CD8-positive, alpha-beta memory T cell (primary cell): ENCODE measurements at places on chromosomes 3 and 15.

GRCh38 chr3:84140631-84141030, 818.2 kb upstream of the CADM2 start:
- no peak for DNase-seq

DNA sequence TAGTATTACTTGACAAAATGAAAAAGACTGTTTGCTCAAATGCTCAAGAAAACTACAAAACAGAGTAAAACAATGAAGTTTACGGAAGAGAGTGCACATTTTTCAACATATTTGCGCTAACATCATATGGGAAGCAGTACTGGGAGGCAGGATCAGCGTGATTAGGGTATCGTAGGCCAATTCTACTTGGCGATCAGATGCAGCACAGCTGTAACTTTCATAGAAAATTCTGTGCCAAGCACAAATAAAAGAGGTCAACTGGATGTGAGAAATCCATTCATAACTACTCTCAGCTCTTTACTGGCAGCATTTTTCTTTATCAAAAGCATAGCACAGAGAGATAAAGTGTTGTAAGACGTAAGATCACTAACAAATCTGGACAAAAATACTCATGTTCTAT, 1196.3 kb upstream of the GBE1 start:
- DNase-seq = no peak

DNA sequence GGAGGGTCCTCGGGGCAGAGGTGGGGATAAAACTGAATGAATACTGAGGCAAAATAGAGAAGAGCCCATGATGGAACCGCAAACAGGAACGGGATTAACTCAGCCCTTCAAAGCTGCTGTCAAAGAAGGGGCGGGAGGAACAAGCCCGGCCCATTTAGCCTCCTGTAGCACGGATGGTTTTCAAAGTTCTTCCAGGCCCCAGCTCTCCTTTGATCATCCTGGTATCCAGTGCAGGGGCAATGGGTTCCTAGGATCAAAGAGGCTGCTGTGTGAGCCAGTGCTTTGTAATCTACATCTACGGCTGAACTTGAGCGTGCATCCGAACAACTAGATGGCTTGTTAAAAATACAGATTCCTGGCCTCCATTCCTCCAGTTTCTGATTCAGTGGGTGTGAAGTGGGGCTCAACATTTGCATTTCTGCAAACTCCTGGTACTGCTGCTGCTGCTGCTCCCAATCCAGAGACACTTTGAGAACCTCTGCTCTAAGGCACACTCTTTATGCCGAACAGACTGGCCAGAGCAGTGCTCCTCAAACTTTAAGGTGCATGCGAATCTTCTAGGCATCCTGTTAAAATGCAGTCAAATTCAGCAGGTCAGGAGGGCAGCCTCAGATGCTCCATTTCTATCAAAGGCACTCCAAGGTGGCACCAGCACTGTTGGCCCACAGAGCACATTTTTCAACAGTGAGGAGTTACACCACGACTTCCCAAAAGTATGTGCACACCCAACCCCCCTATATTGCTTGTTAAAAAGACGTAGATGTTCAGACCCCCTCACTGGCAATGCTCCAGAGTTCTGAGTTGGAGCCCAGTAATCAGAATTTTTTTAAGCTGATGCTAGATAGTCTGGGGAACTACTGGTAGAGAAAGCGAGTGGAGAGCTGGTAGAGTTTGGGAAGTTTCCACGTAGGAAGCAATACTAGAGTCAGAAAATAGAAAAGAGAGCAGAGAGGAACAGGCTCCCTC, 5.6 kb downstream of the GALNT15 start:
- DNase-seq = no peak

- DNase-seq = no peak
Observed at GRCh38 chr3:105805404-105805803, 63.4 kb downstream of the CBLB start.

GRCh38 chr15:70778258-70779076, 15.1 kb upstream of the UACA start:
- DNase-seq = no peak

- no peak for DNase-seq
Observed at GRCh38 chr3:6540981-6541380, 319.9 kb upstream of the GRM7 start.

- DNase-seq = no peak
Observed at GRCh38 chr3:115758076-115758763, 134.9 kb downstream of the GAP43 start.

DNA sequence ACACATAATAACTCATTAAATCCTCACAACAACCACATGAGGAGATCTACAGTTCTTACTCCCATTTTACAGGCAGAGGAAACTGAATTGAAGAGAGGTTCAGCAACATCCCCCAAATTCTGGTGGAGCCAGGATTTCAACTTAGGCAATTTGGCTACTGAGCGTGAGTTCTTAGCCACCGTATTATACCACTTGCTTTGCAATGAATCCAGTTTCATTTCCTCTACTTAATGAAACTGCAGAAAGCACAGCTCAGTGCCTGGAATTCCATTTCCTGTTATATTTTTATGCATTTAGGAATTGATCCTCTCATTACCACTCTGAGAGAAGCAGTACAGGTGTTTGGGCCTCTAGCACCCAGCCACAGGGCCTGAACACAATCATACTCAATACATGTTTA, 4.3 kb downstream of the ZNF860 start:
- no peak for DNase-seq

- no peak for DNase-seq
Observed at GRCh38 chr15:78272316-78272715, 8.0 kb downstream of the DNAJA4 start.

- no peak for DNase-seq
Observed at GRCh38 chr3:148466143-148466542, 231.6 kb upstream of the AGTR1 start.

DNA sequence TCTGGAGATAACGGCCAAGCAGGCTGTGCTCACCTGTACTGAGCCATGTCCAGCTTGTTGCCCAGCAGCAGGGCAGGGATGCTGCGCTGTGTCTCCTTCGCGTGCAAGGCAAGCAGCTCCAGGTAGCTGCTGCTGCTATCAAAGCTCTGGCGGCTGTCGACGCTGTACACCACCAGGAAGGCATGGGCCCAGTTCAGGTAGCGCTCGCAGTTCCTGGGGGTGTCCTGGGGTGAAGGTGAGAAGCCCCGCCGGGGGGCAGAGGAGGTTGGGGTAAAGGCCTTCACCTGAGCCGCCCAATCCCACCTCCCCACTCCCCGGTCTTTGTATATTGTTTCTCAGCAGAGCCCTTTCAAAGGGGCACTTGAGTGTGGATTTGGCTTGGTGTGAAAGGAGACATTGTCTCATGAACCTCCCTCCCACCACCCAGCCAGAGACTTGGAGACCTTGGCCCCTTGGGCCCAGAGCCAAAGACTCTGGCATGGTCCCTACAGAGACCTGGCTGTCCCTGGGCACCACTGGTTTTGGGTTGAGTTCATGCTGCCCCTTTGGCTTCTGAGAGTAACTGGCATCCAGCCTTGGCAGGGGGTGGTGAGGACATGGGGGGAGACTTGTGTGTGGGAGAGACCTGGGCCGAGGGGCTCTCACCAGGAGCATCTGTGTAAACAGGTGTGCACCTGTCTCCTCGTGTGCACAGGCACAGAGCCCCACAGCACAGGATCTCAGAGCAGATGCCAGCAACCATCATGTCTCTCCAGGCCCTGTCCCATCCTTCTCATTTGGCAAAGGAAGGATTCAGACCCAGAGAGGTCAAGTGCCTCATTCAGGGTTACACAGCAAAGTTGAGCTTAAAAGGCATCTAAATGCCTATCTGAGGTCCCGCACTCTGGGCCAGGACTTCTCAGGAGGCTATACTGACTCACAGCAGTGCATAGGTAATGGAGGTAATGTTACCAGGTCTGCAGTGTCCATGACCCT, 9.1 kb downstream of the RASL12 start:
- no peak for DNase-seq

DNA sequence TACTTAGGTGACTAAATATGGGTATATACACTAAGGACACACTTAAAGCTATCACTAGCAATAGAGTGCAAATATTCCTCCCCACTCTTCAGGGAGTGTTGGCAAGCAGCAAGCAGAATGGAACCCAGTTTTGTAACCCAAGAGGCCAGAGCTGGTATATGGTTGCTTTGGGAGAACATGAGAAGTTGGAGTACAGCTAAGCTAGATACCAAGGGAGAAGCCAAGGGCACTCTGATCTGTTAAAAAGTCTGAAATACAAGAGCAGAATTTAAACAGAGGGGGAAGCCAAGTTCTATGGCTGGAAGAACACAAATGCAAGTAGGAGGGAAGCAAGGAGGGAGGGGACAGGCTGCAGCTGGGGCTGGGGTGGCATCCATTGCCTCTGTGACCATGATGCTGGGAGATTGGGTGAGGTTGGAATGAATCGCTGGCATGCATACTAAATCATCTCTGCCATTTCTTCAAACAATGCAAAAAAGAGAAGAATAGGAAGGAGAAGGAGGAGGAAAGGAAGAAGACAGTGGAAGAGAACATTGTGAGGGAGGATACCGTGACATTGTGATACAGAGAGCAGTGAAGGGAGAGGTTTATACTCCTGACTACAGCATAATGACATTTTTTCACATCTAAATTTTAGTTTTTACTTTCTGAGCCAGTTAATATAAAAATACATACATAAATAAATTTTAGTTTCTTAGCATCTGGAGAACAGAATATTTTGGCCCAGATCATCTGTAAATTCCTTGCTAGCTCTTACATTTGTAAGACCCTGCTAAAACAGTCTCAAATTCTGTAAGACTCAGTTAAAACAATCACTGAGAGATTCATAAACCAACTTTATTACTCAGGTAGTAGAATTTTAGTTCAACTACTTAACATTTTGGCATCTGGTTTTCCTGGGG, 9.0 kb upstream of the ANXA2 start:
- DNase-seq = no peak

DNA sequence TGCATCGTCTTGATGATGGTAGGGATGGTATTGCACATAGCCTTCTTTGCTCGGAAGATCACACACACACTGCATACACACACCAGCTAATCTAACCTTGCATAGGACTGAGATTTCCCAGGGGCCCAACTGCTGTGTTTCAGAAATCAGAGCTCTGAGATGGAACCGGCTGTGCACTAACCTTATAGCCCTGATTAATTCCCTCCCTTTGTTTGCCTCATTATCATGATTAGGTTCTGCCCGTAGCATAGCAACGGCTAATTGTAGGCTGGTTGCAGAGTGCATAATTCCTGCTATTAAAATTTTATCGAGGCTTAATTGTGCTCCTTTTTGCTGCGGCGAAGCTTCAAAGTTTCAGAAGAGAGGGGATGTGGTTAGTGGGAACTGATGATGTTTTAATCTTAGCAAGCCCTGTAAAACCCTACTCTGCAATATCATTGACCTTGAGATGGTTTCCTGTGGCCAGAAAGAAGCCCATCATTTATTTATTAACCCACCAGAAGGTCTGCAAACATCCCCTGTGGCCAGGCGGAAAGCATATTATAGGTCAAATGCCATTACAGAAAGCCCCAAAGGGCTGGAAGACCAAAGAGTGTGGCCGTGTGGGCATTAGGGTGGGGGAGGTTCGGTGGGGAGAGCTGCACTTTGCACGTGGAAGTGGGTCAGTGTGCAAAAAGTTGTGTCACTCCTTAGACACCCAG, 56.2 kb upstream of the GLCE start:
- no peak for DNase-seq

DNA sequence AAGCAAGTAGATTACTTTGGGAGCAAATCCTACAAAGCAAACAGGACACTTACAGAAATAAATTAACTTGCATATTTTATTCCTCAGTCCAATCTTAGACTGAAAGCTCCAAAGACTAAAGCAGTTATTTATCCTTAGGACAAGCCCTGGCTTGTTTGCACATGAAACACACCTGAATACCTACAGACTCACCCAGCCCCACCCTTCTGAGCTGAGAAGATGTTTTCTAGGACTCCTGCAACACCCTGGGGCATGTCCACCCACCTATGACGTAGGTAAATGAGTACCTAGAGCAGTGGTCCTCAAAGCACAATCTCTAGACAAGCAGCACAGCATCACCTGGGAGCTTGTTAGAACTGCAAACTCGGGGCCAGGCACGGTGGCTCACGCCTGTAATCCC, 80.8 kb downstream of the ANXA2 start:
- no peak for DNase-seq

- DNase-seq = no peak
Observed at GRCh38 chr3:178551916-178552321, 15.7 kb downstream of the KCNMB2 start.

- no peak for DNase-seq
Observed at GRCh38 chr3:71244826-71245488, 338.6 kb downstream of the FOXP1 start.

GRCh38 chr15:93520206-93520605, 431.2 kb upstream of the RGMA start:
- DNase-seq = no peak

- no peak for DNase-seq
Observed at GRCh38 chr3:117495620-117496019, 786.0 kb downstream of the TUSC7 start.

DNA sequence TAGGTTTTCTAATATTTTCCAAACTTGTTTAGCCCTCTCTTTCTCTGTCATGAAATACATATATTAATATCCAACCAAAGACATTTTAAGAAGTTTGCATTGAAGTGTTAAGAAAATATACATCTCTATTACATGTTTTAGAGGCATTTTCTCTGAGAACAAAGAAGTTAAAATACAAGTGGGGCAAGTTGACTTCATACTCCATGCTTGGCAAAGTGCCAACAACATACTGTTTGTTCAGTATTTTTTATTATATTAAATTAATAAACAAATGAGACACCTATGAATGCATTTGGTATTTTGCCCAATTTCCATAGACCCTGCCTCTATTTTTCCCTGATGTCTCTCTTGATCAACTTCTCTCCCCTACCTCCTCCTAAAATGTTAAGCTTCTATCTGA, 232.8 kb upstream of the MRPL3 start:
- DNase-seq = no peak

DNA sequence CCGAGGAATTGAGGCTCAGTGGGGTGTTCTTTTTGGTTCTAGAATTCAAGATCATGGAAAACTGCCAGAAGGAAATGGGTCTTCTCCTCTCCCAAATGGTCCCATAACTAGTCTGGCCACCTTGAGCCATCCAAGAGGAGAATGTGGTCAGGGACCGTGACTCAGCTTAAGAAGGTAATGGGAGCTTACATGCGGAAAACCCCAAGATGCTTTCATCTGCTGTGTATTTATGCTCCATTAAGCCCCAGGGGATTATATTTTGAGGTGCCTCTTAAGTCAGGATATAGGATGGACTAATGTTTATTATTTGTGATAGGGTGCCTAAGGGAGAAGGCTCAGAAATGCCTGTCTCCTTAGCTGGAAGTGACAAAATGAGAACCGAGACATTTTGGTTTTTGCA, 39.2 kb upstream of the DLG1 start:
- no peak for DNase-seq

GRCh38 chr3:178485756-178486155, 50.5 kb upstream of the KCNMB2 start:
- no peak for DNase-seq

- no peak for DNase-seq
Observed at GRCh38 chr3:139318431-139318816, 25.4 kb upstream of the MRPS22 start.

GRCh38 chr3:11116336-11117059, 37.8 kb upstream of the HRH1 start:
- no peak for DNase-seq
